CD4-positive, alpha-beta T cell treated with Interleukin-6 for 4 hours (primary cell): ENCODE measurements at places on chromosomes 3 and 15.
A peak's percentile ranks its signal among the peaks of the same experiment; 100 is the strongest.

DNA sequence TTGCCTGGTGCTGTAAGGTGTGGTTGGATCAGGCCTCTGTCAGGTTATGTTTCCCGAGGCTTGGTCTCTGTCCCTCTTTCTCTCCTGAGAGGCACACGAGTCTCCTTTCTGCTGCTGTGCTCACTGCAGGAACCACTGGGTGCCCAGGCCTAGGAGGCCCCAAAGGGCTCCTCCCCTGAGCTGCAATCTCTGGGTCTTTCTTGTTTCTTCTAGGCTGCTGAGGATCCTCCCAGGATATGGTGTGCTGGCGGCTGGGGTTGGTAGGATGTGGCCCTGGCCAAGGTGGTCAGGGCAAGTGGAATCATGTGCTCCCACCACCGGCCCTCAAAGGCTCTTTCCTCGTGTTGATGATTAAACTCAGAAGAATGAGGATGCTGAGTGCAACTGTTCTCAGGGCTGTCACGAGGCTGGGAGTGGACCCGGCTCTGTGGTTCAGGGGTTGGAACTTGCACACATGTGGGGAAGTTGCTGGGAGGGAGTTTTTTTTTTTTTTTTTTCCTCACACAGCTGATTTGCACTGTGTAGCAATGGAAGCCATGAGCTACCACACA lies 43.6 kb upstream of the CTSH start:
- DNase-seq, result no peak

DNA sequence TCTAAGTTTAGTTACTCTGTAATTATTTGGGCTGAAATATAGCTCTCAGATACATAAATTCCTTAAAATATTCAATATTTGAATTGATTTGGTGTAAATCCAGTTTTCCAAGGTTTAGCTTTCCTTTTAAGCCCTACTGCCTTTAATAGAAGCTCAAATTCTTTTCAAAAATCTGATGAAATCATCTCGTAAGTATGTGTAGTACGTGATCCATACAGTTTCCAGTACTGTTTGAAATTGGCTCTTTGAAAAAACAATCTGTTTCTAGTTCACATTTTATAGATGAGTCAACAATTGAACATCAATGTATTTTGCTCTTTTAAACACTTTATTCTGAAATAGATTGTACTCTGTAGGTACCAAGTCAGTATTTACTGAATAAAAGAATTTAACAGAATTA lies 84.2 kb downstream of the LRRC49 start:
- no peak for DNase-seq

DNA sequence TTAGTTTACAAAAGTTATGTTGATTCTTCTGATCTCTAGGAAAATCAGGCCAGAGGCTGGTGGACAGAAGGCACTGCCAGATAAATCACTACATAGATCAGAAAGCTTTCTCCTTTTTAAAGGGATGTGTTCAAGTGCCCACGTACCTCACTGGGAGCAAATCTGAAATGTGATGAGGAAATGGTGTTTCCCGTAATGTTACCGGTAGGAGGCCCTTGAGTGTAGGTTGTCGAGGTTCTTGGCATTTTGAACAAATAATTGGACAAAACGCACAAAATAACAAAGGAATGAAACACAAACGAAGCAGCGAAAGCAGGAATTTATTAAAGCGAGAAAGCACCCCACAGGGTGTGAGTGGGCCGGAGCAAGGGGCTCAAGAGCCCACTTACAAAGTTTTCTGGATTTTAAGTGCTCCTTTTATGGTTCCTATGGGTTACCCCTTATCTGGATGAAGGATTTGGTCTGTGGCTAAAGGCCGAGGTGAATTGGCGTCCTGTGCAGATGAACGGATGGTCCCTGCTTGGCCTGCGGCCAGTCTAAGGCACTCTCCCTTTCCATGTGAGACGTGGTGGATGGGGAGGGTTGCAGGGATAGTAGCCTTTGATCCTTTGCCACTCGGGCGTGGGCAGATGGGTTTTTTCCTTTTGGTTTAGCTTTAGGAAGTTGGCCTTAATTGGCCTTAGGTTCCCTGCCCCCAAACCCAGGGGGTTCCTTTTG lies 1.0 kb downstream of the SNX1 start:
- no peak for DNase-seq

DNA sequence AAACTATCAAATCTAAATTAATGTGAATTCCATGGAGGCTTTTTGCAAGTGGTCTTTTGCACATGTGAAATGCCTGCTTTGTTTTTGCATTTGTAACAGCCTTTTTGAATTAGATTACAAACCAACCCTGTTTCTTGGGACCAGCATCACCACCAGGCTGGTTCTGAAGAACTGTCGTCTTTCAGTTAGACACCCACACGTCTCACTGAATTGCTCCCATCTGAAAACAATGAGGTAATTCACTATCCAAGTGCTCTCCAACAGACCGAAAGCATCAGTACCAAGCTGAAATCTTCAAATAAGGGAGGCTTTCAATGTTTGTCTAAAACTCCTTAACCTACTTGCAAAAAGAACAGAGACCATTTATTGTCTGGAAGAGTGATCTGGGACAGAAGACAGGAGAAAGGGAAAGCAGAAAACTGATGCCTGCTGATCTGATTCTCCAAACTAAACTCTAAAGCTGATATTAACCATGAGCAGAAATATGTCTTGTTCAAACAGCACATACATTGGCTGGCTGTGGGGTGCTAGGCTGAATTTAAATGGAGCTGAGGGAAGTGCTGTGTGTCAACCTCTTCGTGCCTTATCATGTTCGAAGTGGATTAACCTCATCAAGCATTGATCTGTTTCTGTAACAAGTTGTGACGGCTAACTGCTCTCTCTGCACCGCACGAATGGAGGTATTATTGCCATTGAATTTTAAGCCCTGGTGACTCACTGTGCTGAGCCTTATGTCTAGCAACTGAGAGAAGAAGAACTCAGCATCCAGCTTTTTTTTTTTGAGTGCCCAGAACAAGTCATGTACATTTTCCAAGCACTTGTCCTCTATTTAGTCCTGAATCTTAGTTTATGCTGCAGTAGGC lies 213.7 kb upstream of the P2RY1 start:
- no peak for DNase-seq

DNA sequence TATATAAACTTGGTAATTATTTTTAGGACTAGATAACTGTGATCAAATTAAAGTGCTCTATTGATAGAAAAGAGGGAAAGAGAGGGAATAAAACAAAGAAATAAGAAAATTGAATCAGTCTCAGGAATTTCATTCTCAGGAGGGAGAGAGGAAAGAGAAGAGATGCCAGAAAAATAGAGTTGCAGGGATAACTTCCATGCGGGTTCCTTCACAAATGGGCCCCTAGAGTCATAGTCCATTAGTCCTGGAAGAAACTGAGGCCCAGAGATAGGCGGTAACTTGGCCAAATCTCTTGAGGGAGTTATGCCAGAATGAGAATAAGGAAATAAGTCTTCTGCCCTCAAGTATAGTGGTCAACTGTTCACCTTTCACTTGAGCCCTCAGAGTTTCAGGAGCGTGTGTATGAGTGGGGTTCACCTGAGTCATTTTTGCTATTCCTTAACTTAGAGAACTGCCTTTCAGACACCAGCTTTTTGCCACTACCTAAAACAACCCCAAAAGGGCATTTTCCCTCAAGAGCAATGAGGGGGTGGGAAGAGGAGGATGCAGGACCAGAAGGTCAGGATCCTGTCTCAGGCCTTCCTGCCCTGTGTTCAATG lies 192.6 kb downstream of the MEX3B start:
- DNase-seq, result no peak

GRCh38 chr3:14947100-14947885 lies at the start of gene NR2C2:
Gene NR2C2 (plus strand): TSS chr3:14947583. CDS start chr3:15003915, 56,332 bp downstream.
- peak; percentile 91 for DNase-seq
